CD4-positive, alpha-beta T cell treated with Interleukin-17A for 1 hour (primary cell): ENCODE measurements at places on chromosomes 7 and 10.

GRCh38 chr7:129069021-129069420 lies 14.1 kb upstream of the TNPO3 start:
- DNase-seq, result no peak

DNA sequence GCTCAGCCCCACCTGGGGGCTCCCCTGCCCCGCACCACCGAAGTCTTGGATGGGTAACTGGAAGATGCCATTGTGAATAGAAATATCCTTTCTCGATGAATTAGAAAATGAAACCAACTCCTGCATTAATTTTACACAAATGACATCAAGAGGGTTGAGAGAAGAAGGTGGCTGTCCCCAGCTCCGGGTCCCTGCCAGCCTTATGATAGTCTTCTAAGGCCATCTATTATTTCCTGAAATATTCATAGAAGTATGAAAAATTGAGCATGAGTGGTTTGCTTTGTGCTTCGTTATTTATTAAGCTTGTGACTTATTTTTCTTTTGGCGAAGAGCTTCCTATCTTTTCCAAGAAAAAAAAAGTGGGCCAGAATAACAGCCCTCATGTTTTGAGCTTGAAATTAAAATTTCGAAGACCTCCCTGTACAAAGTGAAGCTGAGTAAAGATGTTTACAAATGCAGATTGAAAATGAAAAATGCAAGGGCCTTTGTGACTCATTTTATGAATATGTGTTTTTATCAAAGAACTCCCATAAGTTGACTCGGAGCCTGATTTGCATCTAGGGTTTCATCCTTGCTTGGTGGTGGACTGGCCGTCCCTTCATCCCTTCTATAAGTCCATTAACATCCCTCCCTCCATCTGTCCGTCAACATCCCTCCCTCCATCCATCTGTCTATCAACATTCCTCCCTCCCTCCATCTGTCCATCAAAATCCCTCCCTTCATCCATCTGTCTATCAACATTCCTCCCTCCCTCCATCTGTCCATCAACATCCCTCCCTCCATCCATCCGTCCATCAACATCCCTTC lies 20.5 kb upstream of the CFAP46 start:
- DNase-seq, result no peak

GRCh38 chr10:46520381-46520780 lies 36.1 kb downstream of the GPRIN2 start:
- DNase-seq, result no peak

- DNase-seq, result no peak
Observed at GRCh38 chr7:150944066-150945042, 33.8 kb downstream of the KCNH2 start.

DNA sequence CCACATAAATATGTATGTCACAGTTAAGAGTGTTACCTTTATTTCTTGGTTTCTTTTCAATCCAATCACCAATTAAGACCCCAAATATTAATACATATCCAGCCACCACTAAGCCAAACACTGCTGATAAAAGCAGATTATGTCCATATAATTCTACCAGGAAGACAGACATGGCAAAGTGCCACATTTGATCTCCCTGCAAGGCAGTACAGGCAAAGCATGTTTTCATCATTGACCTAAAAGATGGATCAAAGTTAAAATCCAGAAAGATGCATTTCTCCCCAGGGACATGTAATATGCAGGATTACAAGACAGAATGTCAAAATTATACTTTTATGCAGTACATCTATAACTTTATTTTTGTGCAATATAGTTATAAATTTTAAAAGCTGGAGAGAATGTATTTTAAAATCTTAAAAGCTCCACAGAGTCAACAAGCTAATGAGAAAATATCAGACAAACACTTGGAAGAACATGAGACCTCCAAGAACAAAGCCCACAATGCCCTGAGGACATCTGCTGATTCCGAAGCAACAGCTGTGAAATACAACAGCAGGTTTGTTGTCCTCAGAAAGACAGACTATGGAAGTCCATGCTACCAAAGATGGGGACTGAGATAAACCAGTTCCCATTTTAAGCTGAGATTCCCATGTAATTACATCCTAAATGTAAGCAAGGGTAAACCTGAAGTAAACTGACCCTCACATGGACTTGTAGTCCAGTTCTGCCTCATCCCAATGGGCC lies 54.5 kb upstream of the TOMM7 start:
- no peak for DNase-seq
